ENCODE measurements at places on chromosomes 7 and 10. TPM values are rescaled to one million over a fixed set of nuclear protein-coding genes. Genes with fewer than 3 reads are reported as not detected.

PNLIP gene
- total RNA-seq: not detected

CPA4 gene
- not detected for total RNA-seq

SHTN1 gene
- total RNA-seq: 1.1 TPM

PTPN20 gene
- total RNA-seq: 4.9 TPM

LRIT2 gene
- not detected for total RNA-seq

ZNF488 gene
- total RNA-seq: not detected

PRSS2 gene
- not detected for total RNA-seq

CHAT gene
- total RNA-seq: not detected

CALCR gene
- 0.64 TPM for total RNA-seq

NANOS1 gene
- 10.5 TPM for total RNA-seq

YKT6 gene
- total RNA-seq: 68.1 TPM

NAT16 gene
- total RNA-seq: not detected

MICALL2 gene
- 2.9 TPM for total RNA-seq

NFKB2 gene
- 17.3 TPM for total RNA-seq

UTF1 gene
- not detected for total RNA-seq

MET gene
- 36.8 TPM for total RNA-seq

GDF10 gene
- 0.72 TPM for total RNA-seq

ATG9B gene
- total RNA-seq: not detected

FRAT1 gene
- total RNA-seq: 3.5 TPM

PPP1R3C gene
- 45.9 TPM for total RNA-seq

COL13A1 gene
- 2.3 TPM for total RNA-seq

INA gene
- not detected for total RNA-seq

FAS gene
- 5.9 TPM for total RNA-seq

VGF gene
- not detected for total RNA-seq

ANKRD1 gene
- 168 TPM for total RNA-seq

AGBL3 gene
- 1.0 TPM for total RNA-seq
